ENCODE measurements at places on chromosomes 2 and 18. TPM values are rescaled to one million over a fixed set of nuclear protein-coding genes. Genes with fewer than 3 reads are reported as not detected.

DNA sequence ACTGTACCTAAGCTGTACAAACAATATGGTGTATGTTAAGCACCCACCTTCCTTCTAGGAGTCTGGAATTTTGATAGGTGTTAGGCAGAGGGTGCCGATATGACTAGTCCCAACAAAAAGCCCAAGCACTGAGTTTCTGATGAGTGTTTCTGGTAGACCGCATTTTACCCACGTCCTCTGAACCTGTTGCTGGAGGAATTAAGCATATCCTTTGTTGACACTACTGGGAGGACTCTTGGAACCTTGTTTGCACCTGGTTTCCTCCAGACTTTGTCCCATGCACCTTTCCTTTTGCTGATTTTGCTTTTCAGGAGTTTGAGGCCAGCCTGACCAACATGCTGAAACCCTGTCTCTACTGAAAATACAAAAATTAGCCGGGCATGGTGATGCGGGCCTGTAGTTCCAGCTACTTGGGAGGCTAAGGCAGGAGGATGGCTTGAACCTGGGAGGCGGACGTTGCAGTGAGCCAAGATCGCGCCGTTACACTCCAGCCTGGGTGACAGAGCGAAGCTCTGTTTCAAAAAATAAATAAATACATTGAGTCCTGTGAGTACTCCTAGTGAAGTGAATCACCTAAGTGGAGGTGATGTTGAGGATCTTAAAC, 11.4 kb upstream of the SPAST start:
- DNase-seq = no peak

- DNase-seq = no peak
These were observed 622.6 kb downstream of the EPHA4 start for GRCh38 chr2:220949466-220949865.

- no peak for DNase-seq
These were observed 357.6 kb downstream of the SS18 start for GRCh38 chr18:25732862-25733261.

GRCh38 chr2:122627388-122627787, 871.9 kb downstream of the TSN start:
- DNase-seq = no peak

DNA sequence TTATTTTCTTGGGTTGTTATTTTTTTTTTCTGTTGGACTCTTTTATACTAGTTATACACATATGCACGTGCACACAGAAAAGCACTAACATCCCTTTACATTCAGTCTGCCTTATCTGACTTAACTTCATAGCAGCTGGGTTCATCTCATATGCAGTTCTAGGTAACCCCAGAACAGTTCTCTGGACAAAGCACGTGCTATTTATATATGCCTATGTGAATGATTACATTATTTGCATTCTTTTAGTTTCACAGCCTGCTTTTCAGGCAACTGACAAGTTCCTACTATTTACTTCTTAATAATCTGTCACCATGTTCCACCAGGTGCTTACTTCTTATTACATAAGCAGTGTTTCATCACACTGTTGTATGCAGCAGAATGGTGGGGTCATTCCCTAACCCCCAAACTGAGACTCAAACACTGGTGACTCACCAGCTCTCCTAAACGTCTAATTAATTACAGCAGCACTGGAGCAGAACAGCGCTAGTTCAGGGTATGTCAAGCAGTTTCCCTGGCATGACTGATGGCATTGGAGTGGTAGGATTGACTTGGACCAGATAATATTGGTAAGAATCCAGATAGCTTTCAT, 372.8 kb downstream of the CLIP4 start:
- no peak for DNase-seq

The RGPD3 gene
- 0.05 TPM for total RNA-seq

The BCL11A gene
- total RNA-seq = 0.57 TPM

The IL36RN gene
- total RNA-seq = not detected
